Testis (tissue), 5 donors: ENCODE measurements at places on chromosomes 5 and 9. TPM values are rescaled to one million over a fixed set of nuclear protein-coding genes. Genes with fewer than 3 reads are reported as not detected.
A peak's percentile ranks its signal among the peaks of the same experiment; 100 is the strongest.

TNFSF15 gene
- total RNA-seq = 0.06 TPM

- DNase-seq = no peak
- H3K36me3 ChIP-seq = no peaks in the 10 kb centered on the region
- H3K4me3 ChIP-seq = no peak overlapping the region
- no peaks in the 10 kb centered on the region for H3K4me1 ChIP-seq
- H3K27me3 ChIP-seq = no peaks in the 10 kb centered on the region
Observed at GRCh38 chr5:31898036-31898632, 259.2 kb downstream of the PDZD2 start.

- no peaks in the 10 kb centered on the region for H3K4me1 ChIP-seq
- no peak for DNase-seq
- H3K27ac ChIP-seq = no peak overlapping the region
- no peak overlapping the region for H3K4me3 ChIP-seq
Observed at GRCh38 chr9:37739222-37739621, 14.4 kb upstream of the TRMT10B start.

DNA sequence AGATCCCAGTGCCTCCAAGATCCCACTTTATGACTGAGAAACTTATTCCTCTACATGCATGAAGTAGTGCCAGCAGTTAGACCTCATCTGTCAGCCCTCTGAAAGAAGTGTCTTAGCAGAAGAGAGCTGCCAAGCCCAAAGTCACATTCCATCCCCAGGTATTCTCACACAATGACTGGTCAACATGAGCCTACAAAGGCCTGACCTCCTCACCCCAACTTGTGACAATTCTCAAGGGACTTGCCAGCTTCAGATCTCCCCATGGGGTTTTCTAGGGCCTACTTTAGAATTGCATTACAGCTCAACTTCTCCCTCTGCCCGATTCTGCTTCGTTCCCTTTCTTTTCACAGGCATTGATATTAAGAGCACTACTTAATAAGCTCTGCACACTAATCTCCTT, 393.8 kb upstream of the SLC30A5 start:
- no peaks in the 10 kb centered on the region for H3K36me3 ChIP-seq
- no peaks in the 10 kb centered on the region for H3K4me1 ChIP-seq
- no peak overlapping the region for H3K4me3 ChIP-seq
- DNase-seq = no peak
- no peak overlapping the region for H3K27ac ChIP-seq

SLC34A1 gene
- total RNA-seq = not detected

DNA sequence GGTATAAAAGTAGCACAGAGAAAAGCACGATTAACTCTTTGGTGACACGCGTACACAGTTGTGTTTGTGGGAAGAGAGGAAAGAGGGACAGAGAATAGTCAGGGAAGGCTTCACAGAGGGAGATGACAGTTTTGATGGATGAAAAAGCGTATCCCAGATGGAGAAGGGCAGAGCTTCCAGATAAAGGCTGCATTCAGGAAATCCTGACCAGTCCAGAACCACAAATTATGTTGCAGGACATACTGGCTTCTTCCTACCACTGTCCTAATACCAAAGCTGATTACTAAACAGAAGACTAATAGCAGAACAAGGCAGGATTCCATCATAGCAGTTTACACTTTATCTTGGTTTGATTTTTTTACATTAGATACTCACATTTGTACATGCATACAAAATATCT, 34.5 kb downstream of the SLC31A2 start:
- no peaks in the 10 kb centered on the region for H3K4me1 ChIP-seq
- H3K4me3 ChIP-seq = no peak overlapping the region
- no peaks in the 10 kb centered on the region for H3K36me3 ChIP-seq
- H3K27me3 ChIP-seq = no peaks in the 10 kb centered on the region
- no peak for DNase-seq

ARID3C gene
- total RNA-seq = 0.37 TPM

C9orf153 gene
- 10.2 TPM for total RNA-seq

DNA sequence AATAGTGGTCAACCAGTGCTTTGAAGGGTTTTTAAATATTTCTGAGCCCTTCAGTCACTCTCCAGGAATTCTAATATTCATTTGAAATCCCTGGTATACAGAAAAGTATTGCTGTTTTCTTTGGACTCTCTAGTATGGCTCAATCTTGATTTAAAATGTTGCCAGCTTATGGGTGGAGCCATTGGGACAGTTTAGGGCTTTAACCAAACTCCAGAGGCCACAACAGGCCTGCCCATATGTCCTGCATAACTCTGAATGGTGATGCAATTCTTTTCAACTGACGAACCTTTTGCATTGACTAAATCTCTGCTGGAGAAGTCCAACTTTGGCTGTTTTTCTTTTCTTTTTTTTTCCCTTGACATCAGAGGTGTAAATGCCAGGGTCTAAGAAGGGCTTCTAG, 10.3 kb upstream of the ANKHD1 start:
- H3K4me3 ChIP-seq = no peak overlapping the region
- H3K36me3 ChIP-seq = no peaks in the 10 kb centered on the region
- DNase-seq = no peak
- H3K27me3 ChIP-seq = no peaks in the 10 kb centered on the region
- no peaks in the 10 kb centered on the region for H3K4me1 ChIP-seq

GLRA1 gene
- total RNA-seq = not detected

TAS2R1 gene
- total RNA-seq = 0.50 TPM

SHLD3 gene
- 4.6 TPM for total RNA-seq

GCNT4 gene
- total RNA-seq = 2.7 TPM

GPX3 gene
- total RNA-seq = 224 TPM

- no peak overlapping the region for H3K4me3 ChIP-seq
- no peaks in the 10 kb centered on the region for H3K27me3 ChIP-seq
- H3K36me3 ChIP-seq = no peaks in the 10 kb centered on the region
- DNase-seq = peak; percentile 54
- peak overlapping the region; percentile 71 for H3K27ac ChIP-seq
Observed at GRCh38 chr5:14399054-14399692, 182.4 kb upstream of the OTULINL start.

- no peaks in the 10 kb centered on the region for H3K4me1 ChIP-seq
- H3K36me3 ChIP-seq = no peaks in the 10 kb centered on the region
- no peak for DNase-seq
- H3K27me3 ChIP-seq = no peaks in the 10 kb centered on the region
- H3K27ac ChIP-seq = no peak overlapping the region
- no peak overlapping the region for H3K4me3 ChIP-seq
Observed at GRCh38 chr9:77771171-77771570, 123.0 kb upstream of the GNA14 start.

HTR1A gene
- total RNA-seq = 0.68 TPM

DNA sequence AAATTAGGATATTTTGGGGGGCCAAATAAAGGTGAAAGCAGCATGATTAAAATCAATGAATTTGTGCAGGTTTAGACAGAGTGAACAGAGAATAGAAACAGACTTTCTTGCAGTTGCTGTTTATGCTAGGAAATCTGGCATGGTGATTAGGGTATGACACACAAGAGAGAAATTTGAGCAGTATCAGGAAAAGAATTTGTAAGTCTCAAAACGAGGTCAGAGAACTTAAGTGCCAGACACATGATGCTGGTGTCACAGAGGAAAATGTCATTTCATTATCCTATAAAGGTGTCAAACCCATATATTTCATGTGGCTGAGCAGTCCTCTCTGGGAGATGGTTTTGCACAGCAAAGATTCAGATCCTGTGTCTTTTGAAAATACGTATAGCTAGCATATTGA, 15.7 kb downstream of the LVRN start:
- no peak for DNase-seq
- H3K27ac ChIP-seq = no peak overlapping the region
- no peaks in the 10 kb centered on the region for H3K27me3 ChIP-seq
- no peak overlapping the region for H3K4me3 ChIP-seq

DNA sequence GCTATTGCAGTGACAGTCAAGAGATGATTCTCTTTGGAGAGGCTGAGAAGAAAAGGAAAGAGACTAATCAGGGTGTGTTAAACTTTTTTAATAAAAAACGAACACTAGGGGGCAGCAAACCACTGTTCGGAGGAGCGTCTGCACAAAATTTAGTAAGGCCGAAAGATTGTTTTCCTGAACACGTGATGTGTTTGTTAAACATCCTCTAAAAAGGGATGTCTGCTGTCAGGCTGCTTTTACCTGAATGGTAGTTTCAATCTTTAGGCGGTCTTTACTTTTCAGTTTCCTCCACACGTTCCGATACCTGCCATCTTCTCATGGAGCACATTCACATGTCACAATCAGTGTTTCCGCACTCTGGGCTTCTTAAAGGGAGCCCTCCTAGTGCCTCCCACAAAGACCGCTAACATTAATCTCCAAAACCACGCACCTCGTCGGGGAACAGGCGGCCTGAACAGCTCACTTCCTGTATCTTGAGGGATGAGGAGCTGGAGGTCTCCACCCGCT, 125.2 kb downstream of the GPBP1 start:
- H3K27ac ChIP-seq = no peak overlapping the region
- no peaks in the 10 kb centered on the region for H3K27me3 ChIP-seq
- no peaks in the 10 kb centered on the region for H3K4me1 ChIP-seq
- peak overlapping the region; percentile 16 for H3K4me3 ChIP-seq
- H3K36me3 ChIP-seq = no peaks in the 10 kb centered on the region

DNA sequence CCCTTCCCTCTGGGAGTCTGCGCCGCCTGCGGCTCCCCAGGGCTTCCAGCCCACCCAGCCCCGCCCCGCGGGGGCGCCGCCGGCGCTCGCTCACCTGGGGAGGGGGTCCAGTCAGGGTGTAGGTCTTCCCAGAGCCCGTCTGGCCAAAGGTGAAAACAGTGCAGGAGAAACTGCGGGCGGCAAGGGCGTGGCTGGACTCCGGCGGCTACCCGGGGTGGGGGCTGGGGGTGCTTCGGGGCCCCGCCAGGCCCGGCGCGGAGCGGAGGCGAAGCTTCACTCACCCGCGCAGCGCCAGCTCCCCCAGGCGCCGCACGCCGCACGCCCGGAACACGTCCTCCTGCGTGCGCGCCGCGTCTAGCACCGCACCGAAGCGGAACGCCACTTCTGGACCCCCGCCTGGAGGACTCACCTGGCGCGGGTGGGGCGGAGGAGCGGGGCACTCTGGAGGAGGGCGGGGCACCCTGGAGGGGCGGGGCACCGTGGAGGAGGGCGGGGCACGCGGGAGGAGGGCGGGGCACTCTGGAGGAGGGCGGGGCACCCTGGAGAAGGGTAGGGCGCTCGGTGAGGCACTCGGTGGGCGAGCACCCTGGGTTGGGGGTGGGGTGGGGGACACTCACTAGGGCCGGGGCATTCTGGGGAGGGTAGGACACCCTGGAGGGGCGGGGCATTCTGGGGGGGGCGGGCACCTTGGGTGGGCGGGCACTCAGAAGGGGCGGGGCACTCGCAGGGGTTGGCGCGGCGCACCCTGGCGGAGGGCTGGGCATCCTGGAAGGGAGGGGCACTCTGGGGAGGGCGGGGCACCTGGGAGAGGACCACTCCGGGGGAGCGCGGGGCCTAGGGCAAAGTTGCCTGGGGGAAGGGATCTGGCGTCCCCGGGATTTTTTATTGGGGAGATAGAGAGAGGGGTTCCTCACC, 814 bp downstream of the KIF12 start:
- no peaks in the 10 kb centered on the region for H3K36me3 ChIP-seq
- H3K4me3 ChIP-seq = peak overlapping the region; percentile 62
- H3K4me1 ChIP-seq = no peaks in the 10 kb centered on the region
- H3K27ac ChIP-seq = no peak overlapping the region
- H3K27me3 ChIP-seq = no peaks in the 10 kb centered on the region
- DNase-seq = peak; percentile 46

FBP1 gene
- total RNA-seq = 4.1 TPM
